Naive B cell (primary cell): ENCODE measurements at places on chromosomes 16 and 17.

DNA sequence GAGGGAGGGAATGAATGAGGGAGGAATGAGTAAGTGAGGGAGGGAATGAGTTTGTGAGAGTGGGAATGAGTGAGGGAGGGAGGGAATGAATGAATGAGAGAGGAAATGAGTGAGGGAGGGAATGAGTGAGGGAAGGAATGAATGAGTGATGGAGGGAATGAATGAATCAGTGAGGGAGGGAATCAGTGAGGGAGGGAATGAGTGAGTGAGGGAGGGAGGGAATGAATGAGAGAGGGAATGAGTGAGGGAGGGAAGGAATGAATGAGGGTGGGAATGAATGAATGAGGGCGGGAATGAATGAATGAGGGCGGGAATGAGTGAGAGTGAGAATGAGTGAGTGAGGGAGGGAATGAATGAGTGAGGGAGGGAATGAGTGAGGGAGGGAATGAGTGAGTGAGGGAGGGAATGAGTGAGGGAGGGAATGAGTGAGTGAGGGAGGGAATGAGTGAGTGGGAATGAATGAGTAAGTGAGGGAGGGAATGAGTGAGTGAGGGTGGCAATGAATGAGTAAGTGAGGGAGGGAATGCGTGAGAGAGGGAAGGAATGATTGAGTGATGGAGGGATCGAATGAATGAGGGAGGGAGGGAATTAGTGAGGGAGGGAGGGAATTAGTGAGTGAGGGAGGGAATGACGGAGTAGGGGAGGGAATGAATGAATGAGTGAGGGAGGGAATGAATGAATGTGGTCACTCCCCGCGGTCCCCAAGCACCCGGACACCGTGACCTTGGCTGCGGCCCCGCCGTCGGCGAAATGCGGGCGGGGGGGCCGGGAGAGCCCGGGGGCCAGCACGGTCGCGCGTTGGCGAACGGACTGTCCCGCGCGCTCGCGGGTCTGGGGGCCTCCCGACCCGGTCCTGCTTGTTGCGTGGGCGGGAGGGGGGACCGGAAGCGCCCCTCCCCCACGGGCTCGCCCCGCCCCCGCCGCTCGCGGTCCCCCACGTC lies 1.1 kb upstream of the UBE2I start:
- no peak for DNase-seq
- H3K27me3 ChIP-seq: no peaks in the 10 kb centered on the region
- H3K27ac ChIP-seq: peak overlapping the region; percentile 100
- H3K4me3 ChIP-seq: peak overlapping the region; percentile 98
- H3K36me3 ChIP-seq: peaks cover 5% of the 10 kb centered on the region

DNA sequence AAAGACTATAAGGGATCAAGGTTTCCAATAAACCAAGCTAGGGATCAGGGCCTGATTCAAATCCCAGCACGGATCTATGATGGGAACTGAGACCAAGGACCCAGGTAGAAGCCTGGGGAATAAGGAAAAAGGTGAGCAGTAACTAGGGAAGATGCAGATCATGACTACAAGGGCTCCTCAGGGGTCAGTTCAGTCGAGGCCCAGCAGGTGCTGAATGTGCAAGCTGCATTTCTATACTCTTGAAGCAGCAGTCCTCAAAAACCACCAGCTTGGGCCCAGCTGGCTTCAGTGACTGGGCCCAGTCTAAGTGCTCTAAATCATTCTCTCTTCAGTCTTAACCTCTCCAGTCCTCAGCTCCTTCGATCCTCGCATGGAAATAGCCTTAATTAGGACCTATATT lies 228.8 kb upstream of the AXIN2 start:
- H3K4me1 ChIP-seq: no peaks in the 10 kb centered on the region
- H3K4me3 ChIP-seq: no peak overlapping the region
- H3K36me3 ChIP-seq: no peaks in the 10 kb centered on the region
- no peak for DNase-seq
- no peak overlapping the region for H3K27ac ChIP-seq
- no peaks in the 10 kb centered on the region for H3K27me3 ChIP-seq

DNA sequence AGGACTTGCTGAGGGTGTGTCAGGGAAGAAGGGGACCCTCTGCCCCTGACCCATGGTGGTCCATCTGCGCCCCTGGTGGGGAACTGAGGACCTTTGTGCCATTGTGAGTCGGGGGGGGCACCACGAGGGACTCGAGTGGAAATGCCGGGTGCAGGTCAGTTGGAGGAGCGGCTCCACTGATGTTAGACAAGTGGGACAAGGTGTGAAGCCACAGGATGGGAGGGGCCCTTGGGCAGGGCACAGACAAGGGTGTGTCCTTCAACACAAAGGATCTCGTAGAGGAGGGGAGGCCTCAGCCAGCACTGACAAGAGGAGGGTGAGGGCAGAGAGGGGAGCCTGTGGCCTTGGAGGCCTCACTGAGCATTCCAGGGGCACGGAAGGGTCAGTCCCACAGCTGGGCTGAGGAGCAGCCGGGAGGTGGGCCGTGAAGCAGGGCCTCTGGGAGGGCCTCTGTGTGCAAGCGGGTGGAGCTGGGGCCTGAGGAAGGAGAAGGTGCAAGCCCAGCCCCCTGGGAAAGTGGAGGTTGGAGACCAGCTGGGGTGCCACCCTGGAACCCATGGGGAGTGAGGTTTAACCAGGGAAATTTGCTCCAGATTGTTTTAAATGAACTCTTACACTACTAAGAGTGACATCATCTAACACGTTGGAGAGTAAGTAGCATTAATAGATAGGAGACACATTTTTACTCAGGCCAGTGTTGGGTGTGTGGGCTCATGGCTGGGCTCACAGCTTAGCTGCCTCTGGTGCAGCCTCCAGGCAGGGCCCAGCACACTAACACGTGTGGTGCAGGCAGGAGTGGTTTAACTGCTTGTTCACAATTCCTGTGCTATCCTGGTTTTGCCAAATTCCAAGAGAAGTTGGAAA lies 27.9 kb downstream of the NARF start:
- H3K4me3 ChIP-seq: no peak overlapping the region
- no peaks in the 10 kb centered on the region for H3K27me3 ChIP-seq
- peaks cover 4% of the 10 kb centered on the region for H3K4me1 ChIP-seq
- H3K36me3 ChIP-seq: no peaks in the 10 kb centered on the region
- peak overlapping the region; percentile 65 for H3K27ac ChIP-seq
- DNase-seq: no peak

DNA sequence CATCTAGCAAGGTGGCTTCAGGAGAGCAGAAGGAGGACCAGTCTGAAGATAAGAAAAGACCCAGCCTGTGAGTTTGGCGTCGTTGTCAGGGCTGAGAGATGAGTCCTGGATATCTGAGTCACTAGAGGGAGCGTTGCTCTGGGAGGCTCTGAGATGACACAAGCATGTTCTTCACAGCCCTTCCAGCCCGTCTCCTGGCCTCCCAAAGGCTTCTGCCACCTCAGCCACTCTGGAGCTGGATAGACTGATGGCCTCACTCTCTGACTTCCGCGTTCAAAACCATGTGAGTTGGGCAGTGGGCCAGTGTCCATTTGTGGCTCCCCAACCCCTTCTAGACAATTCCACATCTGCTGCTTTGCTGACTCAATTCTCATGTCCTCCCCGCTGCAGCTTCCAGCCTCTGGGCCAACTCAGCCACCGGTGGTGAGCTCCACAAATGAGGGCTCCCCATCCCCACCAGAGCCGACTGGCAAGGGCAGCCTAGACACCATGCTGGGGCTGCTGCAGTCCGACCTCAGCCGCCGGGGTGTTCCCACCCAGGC lies 2.3 kb downstream of the TGFB1I1 start:
- no peak overlapping the region for H3K27ac ChIP-seq
- H3K27me3 ChIP-seq: no peaks in the 10 kb centered on the region
- H3K4me1 ChIP-seq: peaks cover 26% of the 10 kb centered on the region
- H3K4me3 ChIP-seq: no peak overlapping the region
- no peak for DNase-seq

GRCh38 chr17:73023759-73024158 lies 68.7 kb downstream of the SLC39A11 start:
- no peaks in the 10 kb centered on the region for H3K27me3 ChIP-seq
- no peak overlapping the region for H3K27ac ChIP-seq
- DNase-seq: no peak
- H3K4me3 ChIP-seq: no peak overlapping the region

- DNase-seq: no peak
- peaks cover 65% of the 10 kb centered on the region for H3K4me1 ChIP-seq
- no peaks in the 10 kb centered on the region for H3K27me3 ChIP-seq
- no peak overlapping the region for H3K27ac ChIP-seq
Observed at GRCh38 chr16:17273142-17273561, 197.6 kb downstream of the XYLT1 start.

DNA sequence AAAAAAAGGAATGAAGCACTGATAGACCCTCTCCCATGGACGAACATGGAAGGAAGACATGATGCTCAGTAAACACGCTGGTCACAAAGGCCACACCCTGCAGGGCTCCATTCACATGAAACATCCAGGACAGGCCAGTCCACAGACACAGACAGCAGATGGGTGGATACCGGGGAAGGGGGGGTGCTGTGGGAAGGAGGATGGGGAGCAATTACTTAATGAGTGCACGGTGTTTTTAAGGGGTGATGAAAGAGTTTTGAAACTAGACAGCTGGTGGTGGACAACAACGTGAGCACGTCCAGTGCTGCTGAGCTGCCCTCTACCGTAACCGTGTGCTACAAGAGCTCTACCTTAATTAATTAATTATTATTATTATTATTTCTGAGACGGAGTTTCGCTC lies 6.0 kb upstream of the SLC16A3 start:
- no peaks in the 10 kb centered on the region for H3K36me3 ChIP-seq
- peaks cover 8% of the 10 kb centered on the region for H3K27me3 ChIP-seq
- no peak overlapping the region for H3K27ac ChIP-seq
- no peak for DNase-seq
- no peaks in the 10 kb centered on the region for H3K4me1 ChIP-seq

DNA sequence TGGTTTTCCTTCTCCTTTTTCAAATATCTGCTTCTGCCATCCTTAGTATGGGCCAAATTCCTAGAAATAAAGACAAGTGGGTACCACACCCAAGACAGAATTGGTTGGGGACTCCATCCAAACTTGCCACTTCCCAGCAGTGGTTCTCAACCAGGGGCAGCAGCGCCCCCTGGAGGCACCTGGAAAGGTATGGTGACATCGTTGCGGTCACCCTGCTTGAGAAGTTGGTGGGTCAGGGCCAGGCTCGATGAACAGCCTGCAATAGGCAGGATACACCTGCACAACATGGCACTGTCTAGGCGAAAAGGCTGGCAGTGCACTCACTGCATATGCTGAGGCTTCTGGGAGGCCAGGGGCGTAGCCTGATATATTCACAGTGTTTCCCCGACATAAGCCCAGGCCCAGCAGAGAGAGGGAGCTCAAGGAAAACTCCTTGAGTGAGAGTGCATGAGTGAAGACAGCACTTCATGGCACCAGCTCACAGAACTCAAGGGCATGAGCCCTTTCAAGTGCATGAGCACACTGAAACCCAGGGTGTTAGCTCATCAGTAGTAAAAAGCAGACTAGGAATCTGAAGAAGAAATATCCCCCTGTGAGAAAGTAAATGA lies 57.7 kb downstream of the CMC2 start:
- no peak for DNase-seq
- H3K36me3 ChIP-seq: no peaks in the 10 kb centered on the region
- H3K4me3 ChIP-seq: no peak overlapping the region
- no peak overlapping the region for H3K27ac ChIP-seq

GRCh38 chr16:89323120-89323960 lies 105.8 kb downstream of the ZNF778 start:
- DNase-seq: no peak
- no peak overlapping the region for H3K4me3 ChIP-seq
- no peak overlapping the region for H3K27ac ChIP-seq
- peaks cover 83% of the 10 kb centered on the region for H3K4me1 ChIP-seq

GRCh38 chr17:74923538-74924249 lies 379 bp upstream of the OTOP2 start:
- H3K27ac ChIP-seq: no peak overlapping the region
- DNase-seq: peak; percentile 49
- peaks cover 17% of the 10 kb centered on the region for H3K4me1 ChIP-seq
- H3K36me3 ChIP-seq: no peaks in the 10 kb centered on the region
- H3K4me3 ChIP-seq: peak overlapping the region; percentile 70
- H3K27me3 ChIP-seq: peaks cover 94% of the 10 kb centered on the region

GRCh38 chr16:85651629-85652430 lies 36.9 kb downstream of the GINS2 start:
- no peaks in the 10 kb centered on the region for H3K36me3 ChIP-seq
- H3K4me3 ChIP-seq: no peak overlapping the region
- DNase-seq: no peak
- no peaks in the 10 kb centered on the region for H3K27me3 ChIP-seq
- H3K4me1 ChIP-seq: peaks cover 11% of the 10 kb centered on the region

GRCh38 chr17:77400445-77400870 lies 259.7 kb downstream of the SEC14L1 start:
- H3K4me1 ChIP-seq: peaks cover 57% of the 10 kb centered on the region
- peak overlapping the region; percentile 73 for H3K4me3 ChIP-seq
- peak; percentile 76 for DNase-seq

DNA sequence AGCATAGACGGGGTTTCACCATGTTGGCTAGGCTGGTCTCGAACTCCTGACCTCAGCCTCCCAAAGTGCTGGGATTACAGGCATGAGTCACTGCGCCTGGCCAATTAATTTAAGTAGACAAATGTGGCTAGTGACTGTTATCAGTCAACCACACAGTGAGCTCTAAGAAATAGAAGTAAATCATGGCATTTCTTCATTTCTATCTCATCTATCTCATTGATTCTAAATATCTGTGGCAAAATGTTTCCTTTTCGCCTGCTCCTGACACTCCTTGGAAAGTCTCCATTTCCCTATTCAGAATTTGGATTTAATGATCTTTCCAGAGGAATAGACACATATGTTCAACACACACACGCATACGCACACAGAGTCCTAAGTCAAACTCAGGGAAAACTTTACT lies 81.3 kb downstream of the HIC1 start:
- DNase-seq: no peak
- H3K4me3 ChIP-seq: no peak overlapping the region
- no peaks in the 10 kb centered on the region for H3K27me3 ChIP-seq
- H3K36me3 ChIP-seq: no peaks in the 10 kb centered on the region

DNA sequence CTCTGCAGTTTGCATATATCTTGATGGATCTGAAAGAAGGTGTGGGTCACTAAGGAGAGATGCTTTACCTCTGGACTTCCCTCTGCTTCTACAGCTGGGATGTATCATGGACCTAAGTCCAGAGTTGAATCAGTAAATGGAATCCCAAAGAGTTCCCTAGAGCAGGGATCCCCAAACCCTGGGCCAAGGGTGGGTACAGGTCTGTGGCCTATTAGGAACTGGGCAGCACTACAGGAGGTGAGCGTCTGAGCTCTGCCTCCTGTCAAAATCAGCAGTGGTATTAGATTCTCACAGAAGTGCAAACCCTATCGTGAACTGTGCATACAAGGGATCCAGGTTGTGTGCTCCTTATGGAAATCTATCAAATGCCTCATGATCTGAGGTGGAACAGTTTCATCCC lies 39.3 kb downstream of the NKD1 start:
- peaks cover 3% of the 10 kb centered on the region for H3K36me3 ChIP-seq
- H3K4me1 ChIP-seq: peaks cover 35% of the 10 kb centered on the region
- H3K27me3 ChIP-seq: no peaks in the 10 kb centered on the region
- H3K4me3 ChIP-seq: no peak overlapping the region
